ENCODE measurements at places on chromosomes 11 and 22. TPM values are rescaled to one million over a fixed set of nuclear protein-coding genes. Genes with fewer than 3 reads are reported as not detected.
A peak's percentile ranks its signal among the peaks of the same experiment; 100 is the strongest.

The POU2AF3 gene
- 4.7 TPM for total RNA-seq

DNA sequence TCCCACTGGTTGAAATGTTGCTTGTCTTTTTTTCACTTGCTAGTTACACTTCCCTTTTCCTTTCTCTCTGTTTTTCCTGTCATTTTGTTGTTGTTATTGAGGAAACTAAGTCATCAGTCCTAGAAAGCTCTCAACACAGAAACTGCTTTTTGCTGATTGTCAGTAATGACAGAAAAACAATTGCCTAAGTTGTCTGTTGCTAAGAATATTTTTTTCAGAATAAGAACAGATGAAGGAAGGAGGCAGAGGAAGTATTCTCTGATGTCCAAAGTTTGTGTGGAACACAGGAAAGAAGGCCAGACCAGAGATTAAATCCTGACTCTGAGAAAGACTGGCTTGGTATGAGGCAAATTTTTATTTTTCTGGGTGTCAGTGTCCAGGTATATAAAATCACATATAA lies 163.3 kb downstream of the CASP12 start:
- DNase-seq, result no peak

The IL17RA gene
- total RNA-seq, result 25.8 TPM

DNA sequence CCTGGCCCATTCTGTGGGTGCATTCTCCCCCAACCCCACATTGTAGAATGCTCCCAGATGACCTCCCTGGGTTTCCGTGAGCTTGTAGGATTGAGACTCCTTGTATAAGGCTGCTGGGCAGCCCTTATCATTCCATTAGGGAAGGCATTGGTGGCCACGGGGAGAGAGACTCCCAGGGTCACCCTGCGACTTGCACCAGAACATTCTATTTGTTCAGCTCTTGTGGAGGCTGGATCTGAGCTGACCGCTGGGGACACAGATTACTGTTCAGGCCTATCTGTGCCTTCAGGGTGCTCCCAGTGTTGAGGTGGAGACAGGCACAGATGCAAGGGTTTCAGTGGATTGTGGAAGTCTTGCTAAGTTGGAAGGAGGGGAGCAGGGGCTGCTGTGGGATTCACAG lies 17.8 kb downstream of the MICALL1 start:
- no peak for DNase-seq

The RIC3 gene
- total RNA-seq, result 12.0 TPM

The MAPK8IP2 gene
- total RNA-seq, result 3.0 TPM

DNA sequence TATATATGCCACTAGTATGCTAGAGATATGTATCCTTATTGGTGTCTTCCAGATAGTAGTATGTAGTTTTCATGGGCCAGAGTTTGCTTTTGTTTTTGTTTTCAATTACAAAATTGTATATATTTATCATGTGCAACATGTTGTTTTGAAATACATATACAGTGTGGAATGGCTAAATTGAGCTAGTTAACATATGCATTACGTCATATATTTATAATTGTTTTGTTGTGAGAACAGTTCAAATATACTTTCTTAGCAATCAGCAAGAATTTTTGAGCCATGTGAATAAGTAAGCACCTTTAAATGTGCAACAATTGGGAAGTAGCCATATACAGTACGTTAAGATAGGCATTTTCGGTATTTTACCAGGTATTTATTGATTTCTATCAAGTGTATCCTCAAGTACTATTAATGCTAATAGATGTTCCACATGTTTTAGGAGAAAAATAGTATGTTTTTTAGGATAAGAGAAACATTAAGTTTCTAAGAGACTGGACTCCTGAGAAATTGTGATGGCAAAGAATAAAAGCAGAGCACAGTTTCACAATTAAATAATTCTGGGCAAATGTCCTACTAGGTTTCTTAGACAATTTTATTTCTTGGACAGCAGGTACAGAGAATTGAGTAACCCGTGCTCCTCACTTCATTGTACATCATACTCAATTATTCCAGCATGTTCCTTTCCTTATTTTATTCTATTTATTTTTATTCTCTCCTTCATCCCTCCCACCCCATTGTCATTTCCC lies 60.5 kb upstream of the SLC5A12 start:
- no peak for DNase-seq

- no peak for DNase-seq
Measured at GRCh38 chr11:61895046-61895717, 3.8 kb upstream of the FADS3 start.

DNA sequence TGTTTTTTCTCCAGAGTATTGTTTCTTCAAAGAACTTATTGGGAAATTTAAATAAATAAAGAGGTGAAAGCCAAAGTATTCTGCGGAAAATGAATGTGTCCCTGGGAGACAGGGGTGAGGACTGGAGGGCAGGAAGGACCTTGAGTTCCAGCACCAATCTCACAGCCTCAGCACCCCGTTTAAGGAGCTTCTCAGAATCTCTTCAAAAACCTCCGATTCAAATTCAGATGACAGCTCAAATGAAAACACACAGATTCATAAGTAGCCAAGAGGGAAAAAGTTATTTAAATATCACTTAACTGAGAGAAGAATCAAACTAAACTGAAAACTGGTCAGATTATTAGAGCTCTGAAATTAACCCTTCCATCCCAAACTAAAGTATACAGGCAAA lies 12.5 kb downstream of the MTMR2 start:
- no peak for DNase-seq

GRCh38 chr11:60242740-60243239 lies at the start of gene MS4A4E:
Gene MS4A4E, minus strand, starts transcription at chr11:60243137. Its CDS starts 13,082 bp downstream, at chr11:60230055.
- no peak for DNase-seq

The CNGA4 gene
- total RNA-seq, result not detected

The TH gene
- total RNA-seq, result not detected

- DNase-seq, result no peak
Measured at GRCh38 chr11:13954591-13954990, 7.9 kb upstream of the SPON1 start.

The IGSF22 gene
- total RNA-seq, result not detected

DNA sequence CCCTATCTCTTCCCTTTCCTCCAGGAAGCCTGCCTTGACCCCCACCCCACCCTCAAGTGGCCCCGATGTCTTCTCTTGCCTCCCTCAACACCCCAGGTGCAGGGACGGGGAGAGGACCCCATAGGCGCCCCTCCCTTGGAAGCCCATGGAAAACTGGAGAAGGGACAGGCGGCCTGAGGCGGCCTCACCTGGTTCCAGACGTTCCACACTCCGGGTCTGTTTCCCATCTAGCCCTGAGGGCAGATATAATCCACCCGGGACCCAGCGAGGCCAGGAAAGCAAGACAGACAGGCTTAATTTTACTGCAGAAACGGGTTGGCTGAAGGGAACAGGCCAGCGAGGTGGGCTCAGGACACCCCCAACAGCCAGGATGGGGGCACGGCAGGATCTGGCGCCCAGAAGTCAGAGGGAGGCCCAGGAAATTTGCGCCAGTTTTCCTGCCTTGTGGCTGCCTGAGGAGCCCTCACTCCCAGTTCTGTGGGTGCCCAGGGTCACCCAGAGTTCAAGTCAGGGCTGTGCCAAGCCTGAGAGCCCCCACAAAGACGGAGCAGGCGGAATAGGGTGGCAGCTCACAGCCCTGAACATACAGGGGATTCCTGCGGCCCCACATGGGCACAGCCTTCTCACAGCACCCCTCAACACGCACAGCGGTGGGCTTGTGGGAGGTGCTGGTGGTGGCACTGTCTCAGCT lies 3.0 kb upstream of the SIGIRR start:
- peak; percentile 17 for DNase-seq

GRCh38 chr11:30561691-30562415 lies 24.3 kb downstream of the MPPED2 start:
- no peak for DNase-seq

GRCh38 chr11:33891714-33892327 lies at the start of gene LMO2:
Gene LMO2, minus strand, starts transcription at chr11:33892076. Its CDS starts 22,360 bp downstream, at chr11:33869716.
- DNase-seq, result no peak

- DNase-seq, result no peak
Measured at GRCh38 chr11:37352485-37352884, 754.4 kb upstream of the RAG2 start.

DNA sequence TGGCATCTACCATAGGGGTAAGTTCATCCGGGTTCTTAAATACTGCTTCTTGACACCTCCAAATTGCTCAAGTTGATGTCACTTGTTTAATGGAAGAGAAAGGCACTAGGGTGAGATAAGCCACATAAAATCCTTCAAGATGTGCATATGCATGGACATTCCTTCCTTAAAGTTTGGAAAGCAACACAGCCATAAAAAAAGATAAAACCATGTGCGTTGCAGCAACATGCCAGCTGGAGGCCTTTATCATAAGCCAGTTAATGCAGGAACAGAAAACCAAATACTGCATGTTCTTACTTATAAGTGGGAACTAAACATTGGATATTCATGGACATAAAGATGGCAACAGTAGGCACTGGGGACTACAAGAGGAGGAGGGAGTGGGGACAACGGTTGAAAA lies 8.0 kb upstream of the IL18BP start:
- no peak for DNase-seq

DNA sequence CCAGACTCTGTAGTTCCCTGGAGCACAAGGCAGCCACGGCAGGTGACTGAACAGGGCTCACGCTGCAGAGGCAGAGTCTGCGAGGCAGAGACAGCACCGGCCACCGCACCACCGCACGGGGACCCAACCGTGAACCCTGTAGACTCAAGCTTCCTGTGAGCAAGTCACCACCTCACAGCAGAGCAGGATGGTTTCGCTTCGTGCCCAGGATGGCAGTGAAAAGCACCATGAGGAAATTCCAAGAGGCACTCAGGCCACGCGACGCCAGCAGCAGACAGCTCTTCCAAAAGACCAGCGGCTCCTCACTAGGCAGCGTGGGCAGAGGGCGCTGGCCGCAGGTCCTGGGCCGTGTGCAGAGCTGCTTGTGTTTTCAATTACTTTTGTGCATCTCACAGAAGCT lies 24.5 kb downstream of the BRD1 start:
- DNase-seq, result no peak

All from omental fat pad (tissue), 4 donors.